ENCODE measurements at places on chromosomes 7 and 10.

DNA sequence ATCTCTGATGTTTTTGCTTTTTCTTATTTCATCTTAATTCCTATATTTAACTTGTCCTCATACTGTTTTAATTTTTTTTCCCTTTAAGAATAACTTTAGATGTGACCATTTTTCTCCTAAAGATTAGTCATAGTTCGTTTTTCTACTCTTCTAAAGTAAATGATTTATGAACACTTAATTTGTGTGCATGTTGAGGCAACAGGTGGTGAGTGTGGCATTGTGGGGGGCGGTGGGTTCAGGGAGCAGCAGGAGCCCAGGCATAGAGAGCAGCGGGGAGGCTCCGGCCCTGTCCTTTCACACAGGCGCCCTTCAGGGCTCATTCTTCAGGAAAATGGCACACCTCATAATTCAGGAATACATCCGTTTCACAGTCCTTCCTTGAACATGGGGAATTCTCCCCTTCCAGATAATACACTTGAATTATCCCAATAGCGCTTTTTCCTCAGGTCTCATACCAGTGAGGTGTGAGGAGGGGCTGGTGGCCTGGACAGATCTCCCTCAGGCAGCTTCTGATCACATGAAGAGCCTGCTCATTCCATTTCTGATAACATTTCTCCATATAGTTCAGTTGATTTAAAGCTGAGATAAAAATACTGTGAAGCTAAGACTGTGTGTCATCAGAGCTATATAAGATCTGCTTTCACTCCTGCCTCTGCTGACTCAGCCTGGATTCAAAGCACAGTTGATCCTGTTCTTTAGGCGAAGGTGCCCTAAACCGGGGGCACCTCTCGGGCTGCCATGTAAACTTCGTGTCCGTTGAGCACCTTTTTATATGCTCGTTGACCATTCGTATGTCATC lies 40.2 kb downstream of the CUL1 start:
- no peak for DNase-seq

DNA sequence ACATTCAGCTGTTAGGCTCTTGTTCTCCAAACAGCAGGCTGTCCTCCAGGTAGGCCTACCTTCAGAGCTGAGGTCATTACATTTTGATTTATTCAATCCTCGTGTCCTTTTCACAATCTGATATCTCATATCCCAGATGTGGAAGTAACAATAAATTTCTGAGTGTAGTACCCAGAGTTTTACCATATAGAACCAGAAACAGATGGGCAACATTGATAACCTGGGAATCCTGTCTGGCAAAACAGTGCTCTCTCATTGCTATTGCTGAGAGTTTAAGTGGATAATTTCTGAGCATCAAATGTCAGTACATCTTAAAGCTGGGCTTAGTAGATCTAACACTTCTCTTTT lies 1007.8 kb downstream of the REEP3 start:
- no peak for DNase-seq

DNA sequence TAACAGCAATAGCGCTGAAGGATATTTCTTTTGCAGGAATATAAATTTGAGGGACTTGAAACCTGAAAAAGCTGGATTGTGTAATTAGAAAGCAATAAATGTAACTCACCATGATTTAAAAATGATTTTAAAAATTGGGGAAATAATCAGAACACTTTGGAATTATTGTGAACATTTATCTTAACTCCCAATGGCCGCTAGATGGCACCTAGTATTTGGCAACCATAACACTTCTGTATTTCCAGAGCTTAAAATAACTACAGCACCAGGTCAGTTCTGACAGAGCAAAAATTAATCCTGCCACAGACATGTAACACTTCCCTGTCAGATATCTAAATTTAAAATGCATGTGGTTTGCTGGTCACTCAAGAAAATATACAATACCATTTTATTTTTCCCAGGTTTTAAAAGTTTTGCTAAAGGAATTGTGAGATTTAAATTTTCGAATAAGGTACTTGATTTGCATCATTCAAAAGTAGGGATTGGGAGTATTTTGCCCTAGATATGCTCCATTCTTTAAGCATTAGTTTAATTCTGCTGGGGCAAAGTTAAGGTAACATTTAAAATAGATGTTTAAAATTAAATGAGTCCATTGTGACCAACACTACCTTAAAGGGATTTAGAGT lies 144.5 kb downstream of the PPP1R3A start:
- DNase-seq, result peak; percentile 63

- peak; percentile 14 for DNase-seq
Observed at GRCh38 chr7:51647486-51647885, 330.9 kb upstream of the COBL start.

- peak; percentile 15 for DNase-seq
Observed at GRCh38 chr10:44195112-44196007, 189.5 kb downstream of the CXCL12 start.

GRCh38 chr10:60834401-60834800 lies 56.1 kb downstream of the CDK1 start:
- DNase-seq, result no peak

GRCh38 chr7:24075426-24075810 lies 208.6 kb upstream of the NPY start:
- DNase-seq, result no peak

DNA sequence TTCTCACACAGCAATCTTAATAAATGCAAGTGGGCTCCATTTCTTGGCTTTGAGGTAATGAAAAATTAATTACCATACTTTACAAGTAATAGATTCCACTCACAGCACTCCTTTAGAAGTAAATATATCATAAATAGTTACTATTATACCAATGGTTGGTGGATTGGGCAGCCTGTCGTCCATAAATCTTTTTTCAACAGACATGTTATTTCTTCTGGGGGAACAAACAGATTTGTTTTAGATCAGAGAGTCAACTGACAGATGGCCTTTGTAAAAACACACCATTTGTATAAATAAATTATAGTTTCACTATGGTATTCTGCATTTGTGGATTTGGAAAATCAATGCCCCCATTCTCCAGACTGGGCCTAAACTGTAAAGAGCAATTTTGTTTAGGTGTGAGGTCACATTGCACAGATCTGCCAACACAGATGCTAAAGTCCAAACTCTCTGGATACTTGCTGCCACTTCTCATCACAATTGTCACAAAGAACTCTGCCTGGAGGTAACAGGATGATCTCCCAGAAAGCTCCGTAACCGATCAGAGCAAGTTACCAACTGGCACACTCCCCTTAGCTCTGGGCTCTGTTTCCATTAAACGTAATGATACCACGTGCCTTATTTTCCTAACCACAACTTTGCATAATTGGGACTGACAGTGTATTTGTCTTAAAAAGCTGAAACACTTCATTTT lies 4.5 kb upstream of the MACROH2A2 start:
- no peak for DNase-seq

- no peak for DNase-seq
Observed at GRCh38 chr7:121666306-121666705, 206.7 kb upstream of the PTPRZ1 start.

GRCh38 chr7:94288096-94288495 lies 106.6 kb upstream of the COL1A2 start:
- no peak for DNase-seq

- no peak for DNase-seq
Observed at GRCh38 chr7:11604505-11604904, 227.5 kb downstream of the THSD7A start.

DNA sequence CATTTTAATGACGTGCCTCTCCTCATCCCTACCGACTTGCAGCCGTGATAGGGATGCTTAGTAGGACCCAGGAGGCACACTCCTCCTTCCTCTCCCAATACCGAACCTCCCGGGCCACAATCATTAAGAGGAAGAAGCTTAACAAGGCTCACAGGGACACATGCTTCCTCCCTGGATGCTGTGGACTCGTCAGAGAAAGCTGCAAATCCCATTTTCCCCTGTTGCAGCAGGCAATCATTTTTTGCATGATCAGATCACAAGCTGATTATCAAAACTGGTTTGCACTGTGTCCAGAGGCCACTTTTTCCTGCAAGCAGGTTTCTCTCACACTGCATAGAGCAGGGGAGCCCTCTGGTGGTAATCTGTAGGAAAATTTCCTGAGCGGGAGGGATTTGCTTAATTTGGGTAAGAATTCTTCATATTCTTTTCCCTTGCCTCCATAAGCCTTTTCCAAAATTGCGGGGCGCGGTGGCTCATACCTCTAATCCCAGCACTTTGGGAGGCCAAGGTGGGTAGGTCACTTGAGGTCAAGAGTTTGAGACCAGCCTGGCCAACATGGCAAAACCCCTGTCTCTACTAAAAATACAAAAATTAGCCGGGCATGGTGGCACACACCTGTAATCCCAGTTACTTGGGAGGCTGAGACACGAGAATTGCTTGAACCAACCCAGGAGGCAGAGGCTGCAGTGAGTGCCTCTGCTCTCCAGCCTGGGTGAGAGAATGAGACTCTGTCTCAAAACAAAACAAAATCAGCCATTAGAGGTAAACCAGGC lies 16.1 kb upstream of the LAMB4 start:
- DNase-seq, result peak; percentile 93

GRCh38 chr10:8072211-8072610 lies 17.7 kb downstream of the GATA3 start:
- no peak for DNase-seq

DNA sequence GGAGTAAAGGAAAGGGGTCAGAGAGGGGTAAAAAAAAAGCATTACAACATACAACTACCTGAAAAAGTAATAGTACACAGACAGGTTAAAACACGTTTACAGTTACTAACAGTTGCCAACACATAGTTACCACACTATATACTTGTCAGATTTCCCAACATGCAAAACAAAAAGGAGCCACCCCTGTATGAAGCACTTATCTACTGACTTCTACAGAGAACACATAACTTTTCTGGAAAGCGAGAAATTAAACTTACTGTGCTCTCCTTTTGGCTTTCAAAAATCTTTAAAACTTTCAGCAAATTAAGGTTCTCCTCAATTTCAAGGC lies 2.1 kb downstream of the ABI1 start:
- no peak for DNase-seq

GRCh38 chr10:20004087-20004523 lies 187.9 kb downstream of the PLXDC2 start:
- DNase-seq, result no peak

- no peak for DNase-seq
Observed at GRCh38 chr7:149728491-149729375, 44.7 kb downstream of the ZNF467 start.

GRCh38 chr10:57165671-57166070 lies 804.6 kb upstream of the ZWINT start:
- no peak for DNase-seq

DNA sequence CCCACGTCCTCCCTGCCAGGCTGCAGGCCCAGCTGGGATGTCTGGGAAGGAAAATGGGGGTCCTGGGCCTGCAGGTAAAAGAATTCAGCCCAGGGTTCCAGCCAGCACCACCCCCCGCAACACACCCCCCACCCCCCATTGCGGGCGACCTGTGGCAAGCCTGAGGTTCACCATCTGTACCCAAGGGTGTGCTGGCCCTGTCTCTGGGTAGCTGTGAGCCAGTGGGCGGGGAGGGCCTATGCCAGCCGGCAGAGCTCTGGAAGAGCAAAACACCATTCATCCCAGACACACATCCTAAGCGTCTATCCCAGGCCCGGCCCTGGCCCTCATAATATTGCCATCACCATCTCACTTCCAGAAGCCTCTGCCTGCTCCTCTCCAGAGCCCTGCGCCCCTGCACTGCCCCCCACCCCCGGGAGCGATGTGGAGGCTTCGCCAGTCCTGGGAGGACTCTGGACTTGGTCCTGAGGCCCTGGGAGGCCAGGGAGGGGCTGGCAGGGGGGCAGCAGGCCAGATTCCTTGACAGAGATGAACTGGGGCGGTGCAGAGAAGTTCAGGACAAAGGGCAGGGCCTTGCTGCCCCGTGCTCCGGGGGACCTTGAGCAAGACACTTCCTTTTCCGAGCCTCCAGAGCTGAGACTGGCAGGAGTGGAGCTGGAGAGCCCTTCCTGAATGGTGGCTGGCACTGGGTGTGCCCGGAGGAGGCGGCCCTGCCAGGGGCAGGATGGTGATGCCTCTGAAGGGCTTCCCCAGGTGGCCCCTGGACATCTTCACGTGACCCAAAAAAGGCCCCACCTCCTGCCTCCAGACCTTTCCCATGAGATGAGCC lies 8.7 kb upstream of the TTYH3 start:
- peak; percentile 34 for DNase-seq

DNA sequence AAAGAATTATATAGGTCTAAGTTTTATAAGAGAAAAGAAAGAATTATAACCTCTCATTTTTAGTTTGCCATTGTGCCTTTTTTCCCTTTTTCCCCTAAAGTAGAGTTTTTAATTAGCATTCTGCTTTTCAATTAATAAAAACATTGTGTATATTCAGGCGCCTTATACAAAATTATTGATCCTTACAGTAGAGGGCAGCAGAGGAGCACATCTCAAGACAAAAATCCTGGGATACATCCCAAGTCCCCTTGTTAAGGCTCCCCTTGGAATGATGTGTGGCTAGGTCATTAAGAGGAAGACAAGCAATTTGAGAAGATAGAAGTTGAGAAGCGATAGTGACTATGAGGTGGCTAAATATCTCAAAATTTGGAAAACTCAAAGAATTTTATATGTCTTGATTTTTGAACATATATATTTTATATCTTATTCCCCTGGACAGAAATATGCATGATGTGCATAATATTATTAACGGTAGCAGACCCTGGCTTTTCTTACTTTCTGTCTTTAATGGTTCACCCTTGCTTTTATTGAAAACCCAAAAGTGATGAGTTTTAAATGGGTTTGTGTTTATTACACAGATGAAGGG lies 19.1 kb upstream of the TPK1 start:
- DNase-seq, result peak; percentile 63

- no peak for DNase-seq
Observed at GRCh38 chr7:123075838-123076467, 80.5 kb upstream of the TAS2R16 start.

DNA sequence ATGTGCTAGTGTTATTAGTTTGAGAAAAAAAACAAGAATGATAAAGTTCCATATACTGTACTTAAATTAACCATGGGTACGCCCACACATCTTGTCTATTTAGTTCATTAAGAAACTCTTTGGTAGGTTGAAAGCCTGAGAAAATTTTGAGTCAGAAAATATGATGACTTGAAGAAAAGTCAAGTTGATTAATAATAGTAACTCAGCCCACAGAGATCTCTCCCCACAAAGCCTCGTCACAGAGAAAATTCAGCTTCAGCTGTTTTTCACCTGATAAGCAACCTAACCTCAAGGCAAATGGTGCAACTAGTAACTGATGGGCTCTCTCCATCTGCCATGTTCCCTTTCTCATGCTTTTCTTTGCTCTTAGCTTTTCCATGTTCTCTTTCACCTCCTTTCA lies 1021.6 kb downstream of the GATA3 start:
- no peak for DNase-seq
